Stimulated activated CD4-positive, alpha-beta T cell treated with anti-CD3 and anti-CD28 coated beads, Interleukin-15, amount 100 ng/mL, for 1 hour (primary cell): ENCODE measurements at places on chromosomes 5 and 9.

- no peak for DNase-seq
These were observed 9.1 kb downstream of the SLC22A5 start for GRCh38 chr5:132378580-132378979.

- DNase-seq: no peak
These were observed 183.7 kb downstream of the TLR4 start for GRCh38 chr9:117887941-117888340.

GRCh38 chr5:176822041-176822792 is 11.9 kb downstream of the UNC5A start:
- DNase-seq: no peak

DNA sequence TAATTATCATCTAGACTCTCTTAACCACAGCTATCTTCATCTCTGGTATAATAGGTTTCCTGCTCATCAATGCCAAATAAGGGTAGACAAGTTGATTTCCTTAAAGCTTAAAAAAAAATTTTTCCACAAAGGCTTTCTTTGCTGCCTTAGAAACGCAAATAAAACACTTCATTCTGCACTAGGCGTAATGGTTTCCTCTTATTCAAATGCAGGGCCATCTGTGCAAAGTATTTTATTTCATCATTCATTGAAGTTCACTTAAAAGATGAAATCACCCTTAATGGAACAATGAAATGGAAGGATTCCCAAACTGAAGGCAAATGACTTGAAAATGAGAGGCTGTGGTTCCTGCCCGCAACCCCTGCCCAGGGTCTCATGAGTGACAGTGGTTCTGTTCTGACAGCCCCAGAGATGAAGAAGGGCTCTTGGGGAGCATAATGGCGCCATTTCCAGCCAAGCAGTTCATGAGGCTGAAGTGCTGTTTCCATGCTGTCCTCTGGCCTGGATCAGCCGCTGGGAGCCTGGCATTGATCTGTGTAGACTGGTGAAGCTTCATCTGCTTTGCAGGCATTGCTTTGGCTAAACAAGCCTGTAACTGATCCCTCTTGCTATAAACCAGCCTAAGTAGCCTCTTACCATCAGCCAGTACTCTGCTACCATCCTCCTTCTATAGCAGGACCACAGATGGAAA is 276.9 kb upstream of the WWC1 start:
- no peak for DNase-seq

GRCh38 chr5:78592735-78593386 is 55.7 kb downstream of the LHFPL2 start:
- DNase-seq: no peak

- DNase-seq: no peak
These were observed 286.3 kb downstream of the PDE4D start for GRCh38 chr5:59607138-59607765.

GRCh38 chr5:138506370-138507306 is 36.4 kb downstream of the ETF1 start:
- DNase-seq: no peak

DNA sequence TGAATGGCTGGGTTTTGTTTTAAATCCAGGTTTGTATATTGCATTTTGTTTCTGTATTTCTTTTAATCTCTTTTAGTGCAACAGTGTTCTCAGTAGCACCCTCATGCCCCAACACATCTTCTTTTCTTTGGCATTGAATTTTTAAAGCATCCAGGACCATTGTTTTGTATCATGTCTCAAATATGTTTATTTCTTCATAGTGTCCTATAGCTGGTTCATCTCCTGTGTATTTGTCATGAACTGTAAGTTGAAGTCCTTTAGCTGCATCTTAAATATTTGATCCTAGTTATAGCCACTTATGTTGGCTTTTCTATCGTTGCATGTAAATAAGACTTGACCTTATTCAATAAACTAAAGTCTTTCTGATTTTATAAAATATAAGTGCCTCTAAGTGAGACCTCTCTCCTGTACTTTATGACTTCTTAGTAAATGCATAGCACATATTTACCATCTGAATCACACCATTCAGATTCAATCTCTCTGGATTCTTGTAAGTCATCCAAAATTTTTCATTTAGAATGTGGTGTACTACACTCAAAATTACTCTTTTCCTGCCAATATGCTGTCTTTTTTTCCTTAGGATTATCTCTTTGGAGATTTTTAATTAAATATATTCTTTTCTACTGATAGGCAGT is 21.0 kb upstream of the ERCC6L2 start:
- DNase-seq: no peak

GRCh38 chr5:128083811-128084227 is 253 bp downstream of the SLC12A2 start:
- DNase-seq: no peak

DNA sequence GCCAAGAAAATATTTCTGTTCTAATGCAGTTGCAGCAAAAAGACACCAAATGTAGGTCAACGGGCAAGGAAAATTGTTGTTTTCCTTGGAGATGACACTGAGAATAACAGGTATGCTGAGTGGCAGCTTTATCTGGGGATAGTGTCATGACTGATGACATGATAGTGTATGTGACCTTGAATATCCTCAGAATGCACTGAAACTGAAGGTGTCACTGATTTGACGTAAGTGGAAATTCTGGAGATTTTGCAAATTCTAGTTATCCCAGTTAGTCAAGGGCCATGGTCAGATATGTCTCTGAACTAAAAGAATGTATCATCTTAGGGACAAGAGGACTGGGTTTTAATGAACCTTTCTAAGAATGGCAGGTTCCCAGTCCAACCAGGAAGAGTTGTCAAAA is 138.0 kb upstream of the C9orf72 start:
- no peak for DNase-seq

DNA sequence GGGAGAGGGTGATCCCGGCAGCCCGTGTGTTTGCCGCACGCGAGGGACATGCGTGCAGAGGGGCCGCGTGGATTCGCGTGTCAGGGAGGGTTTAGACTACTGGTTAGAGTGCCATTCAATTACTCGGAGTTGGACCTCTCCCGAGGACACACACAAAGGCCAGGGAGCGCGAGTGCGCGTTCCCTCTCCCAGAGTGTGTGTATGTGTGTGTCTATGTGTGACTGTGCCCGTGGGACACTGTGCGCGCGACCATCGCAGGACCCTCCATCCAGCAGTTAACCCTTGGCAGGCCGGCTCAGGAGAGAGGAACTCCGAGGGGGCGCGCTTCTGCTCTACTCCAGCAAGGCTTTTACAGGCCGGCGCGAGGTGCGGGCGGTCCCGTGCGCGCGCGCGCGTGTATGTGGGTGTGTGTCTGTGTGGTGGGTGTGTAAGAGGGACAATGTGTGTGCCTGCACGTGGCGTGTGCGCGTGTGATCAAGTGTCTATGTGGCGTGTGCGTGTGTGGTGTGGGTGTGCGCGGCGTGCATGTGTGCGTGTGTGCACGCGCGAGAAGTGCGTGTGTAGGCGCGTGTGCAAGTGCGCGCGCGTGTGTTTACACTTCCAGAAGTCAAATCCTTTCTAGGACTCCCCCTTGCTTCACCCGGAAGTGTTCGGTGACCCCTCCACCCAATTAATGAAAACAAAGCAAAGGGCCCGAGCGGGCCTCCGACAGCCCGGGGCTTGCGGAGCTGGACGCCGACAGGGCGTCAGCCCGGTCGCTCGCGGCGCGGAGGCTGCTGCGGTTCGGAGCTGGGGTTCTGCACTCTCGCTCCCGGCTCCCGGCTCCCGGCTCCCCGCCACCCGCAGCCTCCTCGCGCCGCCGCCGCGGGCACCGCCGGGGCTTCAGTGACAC is 75.3 kb upstream of the TBCA start:
- DNase-seq: no peak

DNA sequence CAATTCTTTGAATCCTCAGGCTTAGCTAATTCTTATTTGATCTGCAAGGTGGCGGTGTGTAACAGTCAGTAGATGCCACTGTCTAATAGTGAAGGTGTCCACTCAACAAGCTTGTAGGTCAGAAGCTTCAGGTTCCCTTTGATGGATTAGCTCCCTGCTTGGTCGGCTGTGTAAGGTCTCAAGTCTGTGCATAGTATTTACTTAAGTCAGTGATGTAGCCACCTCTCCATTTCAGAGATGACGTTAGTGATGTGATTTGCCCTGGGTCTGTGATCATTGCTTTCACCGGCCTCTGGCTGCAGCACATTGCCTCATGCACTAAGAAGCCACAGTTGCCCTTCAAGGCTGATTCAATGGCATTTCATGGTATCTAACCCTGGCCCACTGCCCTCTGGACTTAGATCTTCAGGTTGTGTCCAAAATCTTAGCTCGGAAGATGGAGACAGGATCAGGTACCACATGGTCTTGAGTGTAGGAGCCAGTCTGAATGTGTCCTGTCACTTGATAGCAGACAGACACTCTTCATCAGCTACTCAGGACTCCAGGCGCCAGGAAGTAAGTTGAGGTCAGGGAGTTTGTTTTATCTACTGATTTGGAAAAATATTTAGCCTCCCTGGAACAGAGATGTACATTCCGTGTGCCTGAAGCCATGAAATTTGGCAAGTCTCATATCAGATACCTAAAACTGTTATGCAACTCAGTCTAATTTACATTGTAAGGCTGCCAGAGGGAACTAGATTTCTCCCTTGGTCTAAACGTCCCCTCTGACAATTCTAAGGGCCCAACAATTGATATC is 42.9 kb downstream of the SUB1 start:
- DNase-seq: no peak

DNA sequence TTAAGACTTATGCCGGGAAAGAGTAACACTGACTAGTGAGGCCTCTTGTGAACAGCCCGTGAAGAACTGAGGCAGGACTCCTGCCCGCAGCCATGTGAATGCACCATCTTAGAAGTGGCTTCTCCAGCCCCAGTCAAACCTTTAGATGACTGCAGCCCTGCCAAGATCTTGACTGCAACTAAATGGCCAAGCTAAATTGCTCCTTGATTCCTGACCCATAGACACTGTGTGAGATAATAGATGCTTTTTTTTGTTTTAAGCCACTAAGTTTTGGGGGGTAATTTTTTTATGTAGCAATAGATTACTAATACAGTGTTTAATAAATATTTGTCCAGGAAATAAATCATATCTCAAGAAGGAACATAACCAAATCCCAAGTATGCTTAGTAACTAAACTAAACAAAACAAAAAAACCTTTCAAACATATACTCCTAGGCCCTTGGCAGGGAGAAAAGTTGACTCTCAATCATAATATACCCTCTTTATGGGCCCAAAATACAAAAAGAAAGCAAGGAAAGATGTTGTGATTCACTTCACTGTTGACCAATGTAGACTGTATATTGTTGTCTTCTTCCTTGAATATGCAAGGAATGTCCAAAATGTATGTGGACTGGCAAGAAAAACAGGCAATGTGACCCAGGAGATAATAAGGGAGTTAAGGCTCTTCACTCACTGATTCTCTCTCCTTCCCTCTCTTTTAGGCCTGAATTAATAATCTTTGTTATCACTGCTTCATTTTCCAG is 79.7 kb upstream of the ZNF366 start:
- no peak for DNase-seq

- DNase-seq: no peak
These were observed 230.3 kb downstream of the PAPPA start for GRCh38 chr9:116383936-116384335.

GRCh38 chr5:175640106-175640775 is 17.6 kb upstream of the HRH2 start:
- DNase-seq: no peak
